ENCODE measurements at places on chromosomes 16 and 17.

- peak; percentile 74 for DNase-seq
Observed at GRCh38 chr16:51151961-51152663, 1.0 kb upstream of the SALL1 start.

- no peak for DNase-seq
Observed at GRCh38 chr16:51125992-51126391, 25.1 kb downstream of the SALL1 start.

- DNase-seq: no peak
Observed at GRCh38 chr16:49315602-49316001, 34.0 kb upstream of the CBLN1 start.

GRCh38 chr17:56880133-56880532 is 33.7 kb downstream of the TRIM25 start:
- no peak for DNase-seq

DNA sequence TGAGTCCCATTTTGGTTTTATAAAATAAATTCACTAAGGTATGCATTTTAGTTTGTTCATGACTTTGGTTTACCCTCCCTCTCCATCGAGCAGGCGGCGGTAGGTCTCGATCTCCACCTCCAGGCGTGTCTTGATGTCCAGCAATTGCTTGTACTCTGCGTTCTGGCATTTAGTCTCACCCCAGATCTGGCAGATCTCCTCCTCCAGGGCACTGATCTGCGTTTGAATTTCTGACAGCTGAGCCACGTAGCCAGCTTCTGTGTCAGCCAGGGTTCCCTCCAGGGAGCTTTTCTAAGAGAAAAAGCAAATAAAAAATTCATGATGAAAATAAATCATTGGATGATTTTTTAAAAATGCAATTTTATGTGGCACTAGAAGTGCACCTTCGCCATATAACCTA is 4.2 kb downstream of the KRT24 start:
- DNase-seq: peak; percentile 33

- DNase-seq: no peak
Observed at GRCh38 chr17:72387487-72387886, 266.7 kb downstream of the SOX9 start.

DNA sequence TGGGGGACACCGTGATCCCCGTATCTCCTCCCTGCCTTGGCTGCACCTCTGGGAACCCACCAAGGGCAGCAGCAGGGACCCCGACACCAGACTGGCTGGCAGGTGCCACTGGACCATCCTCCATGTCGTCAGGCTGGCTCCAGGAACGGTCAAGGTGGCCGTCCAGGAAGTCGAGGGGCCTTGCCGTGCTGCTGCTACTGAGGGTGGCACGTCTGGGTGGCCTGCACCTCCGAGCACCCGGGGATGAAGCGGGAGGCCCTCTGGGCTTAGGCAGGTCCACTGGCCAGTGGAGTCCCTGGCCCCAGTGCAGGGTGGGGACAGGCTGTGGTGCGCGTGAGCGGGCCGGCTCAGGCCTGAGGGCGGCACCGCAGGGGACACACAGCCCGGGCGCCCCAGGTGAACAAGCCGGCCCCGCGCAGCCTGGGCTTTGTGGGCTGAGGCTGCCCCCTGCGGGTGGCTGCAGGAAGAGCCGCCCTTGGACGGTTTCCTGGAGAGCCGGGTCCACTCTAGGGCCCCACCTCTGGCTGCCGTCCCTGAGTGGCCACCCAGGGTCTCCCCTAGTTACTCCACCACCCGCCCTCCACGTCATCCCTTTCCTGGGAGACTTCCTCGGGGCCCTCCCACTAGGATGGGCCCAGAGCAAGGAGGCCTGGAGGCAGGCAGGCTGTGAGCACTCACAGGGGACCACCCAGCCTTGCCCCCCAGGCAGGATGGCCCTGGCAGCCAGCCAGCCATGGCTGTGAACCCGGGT is 42.8 kb upstream of the ZC3H18 start:
- peak; percentile 80 for DNase-seq

DNA sequence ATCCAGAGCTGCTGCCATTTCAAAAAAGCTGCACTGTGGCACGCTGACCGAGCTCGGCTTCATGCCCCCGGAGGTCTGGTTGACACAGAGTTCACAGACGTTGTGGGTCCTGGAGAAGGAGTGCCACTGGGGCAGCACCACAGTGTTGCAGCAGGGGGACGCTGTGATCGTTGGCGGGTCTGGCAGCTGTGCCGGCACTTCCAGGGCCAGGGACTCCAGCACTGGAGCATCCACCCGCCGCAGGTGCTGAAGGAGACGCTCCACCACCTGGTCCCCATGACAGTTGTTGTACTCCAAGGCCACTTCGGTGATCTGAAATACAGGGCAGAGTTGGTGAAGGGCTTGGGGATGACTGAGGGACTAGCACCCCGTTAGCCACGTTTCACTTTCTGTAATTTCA is 23.5 kb downstream of the SNN start:
- DNase-seq: no peak

DNA sequence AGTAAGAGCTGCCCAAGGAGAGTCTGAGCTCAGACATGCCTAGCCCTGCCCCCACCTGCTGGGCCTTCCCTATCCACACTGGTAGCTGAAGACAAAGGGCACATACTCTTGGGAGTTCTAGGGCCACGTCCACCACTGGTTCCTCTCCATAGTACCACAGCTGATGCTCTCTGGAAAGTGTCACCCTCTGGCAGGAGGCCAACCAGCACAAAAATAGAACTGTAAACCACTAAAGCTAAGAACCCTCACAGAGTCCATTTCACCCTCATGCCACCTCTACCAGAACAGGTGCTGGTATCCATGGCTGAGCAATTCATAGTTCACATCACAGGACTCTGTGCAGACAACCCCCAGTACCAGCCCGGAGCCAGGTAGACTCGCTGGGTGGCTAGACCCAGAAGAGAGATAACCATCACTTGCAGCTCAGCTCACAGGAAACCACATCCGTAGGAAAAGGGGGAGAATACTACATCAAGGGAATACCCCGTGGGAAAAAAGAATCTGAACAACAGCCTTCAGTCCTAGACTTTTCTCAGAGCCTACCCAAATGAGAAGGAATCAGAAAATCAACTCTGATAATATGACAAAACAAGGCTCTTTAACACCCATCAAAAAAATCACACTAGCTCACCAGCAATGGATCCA is 115.3 kb downstream of the CEP112 start:
- DNase-seq: no peak

DNA sequence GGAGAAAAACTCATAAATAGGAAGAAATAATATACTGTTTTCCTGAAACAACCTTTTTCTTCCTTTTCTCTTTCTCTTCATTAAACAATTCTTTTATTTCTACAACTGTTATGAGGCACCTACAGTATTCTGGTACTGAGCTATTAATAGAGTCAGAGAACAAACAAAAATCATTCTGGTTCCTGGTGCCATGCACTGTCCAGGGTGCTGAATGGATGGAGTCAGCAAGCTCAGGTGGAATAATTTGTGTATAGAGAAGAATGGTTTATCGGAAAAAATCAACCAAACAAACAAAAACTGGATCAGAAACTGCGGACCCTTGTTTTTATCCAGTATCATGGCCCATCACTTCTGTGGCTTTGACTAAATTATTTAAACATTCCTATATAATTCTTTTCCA is 430.3 kb upstream of the GOT2 start:
- no peak for DNase-seq

DNA sequence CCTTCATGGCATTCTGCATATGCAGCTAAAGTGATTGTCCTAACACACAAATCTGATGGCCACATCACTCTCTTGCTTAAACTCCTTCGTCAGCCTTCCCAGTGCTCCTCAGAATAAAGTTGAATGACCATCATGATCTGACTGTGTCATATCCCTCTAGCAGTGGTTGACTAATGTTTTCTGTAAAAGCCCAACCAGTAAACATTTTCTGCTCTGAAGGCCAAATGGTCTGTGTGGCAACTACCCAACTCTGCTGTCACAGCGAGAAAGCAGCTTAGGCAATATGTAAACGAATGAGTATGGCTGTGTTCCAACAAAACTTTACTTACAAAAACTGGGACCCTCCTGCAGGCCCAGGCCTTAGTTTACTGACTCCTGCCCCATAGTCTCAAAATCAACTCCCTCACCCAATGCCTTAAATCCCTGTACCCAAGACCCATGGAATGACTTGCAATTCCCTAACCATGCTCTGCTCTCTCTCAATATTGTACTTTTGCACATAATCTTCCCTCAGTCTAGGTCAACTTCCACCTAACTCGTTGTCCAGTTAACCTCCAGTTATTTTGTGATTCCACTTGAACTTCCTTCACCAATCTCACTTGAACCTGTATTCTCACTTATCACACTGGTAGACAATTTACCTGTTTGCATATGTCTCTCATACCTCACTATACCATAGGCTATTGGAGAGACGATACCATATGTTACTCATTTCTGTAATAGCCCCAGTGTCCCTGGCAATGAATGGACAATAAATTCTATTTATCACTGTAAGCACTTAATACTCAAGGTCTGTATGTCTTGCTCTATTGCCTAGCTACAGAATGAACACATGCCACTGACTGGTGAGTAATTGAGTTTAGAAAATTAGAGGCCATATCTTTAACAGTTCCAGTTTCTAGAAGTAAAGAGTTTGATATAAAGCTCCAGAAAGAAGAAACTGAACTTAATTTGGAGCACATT is 29.1 kb downstream of the TMEM100 start:
- peak; percentile 48 for DNase-seq

- DNase-seq: no peak
Observed at GRCh38 chr17:66431910-66432309, 129.5 kb downstream of the PRKCA start.
